Astrocyte of the spinal cord (primary cell): ENCODE measurements at places on chromosomes 3 and 15.
A peak's percentile ranks its signal among the peaks of the same experiment; 100 is the strongest.

DNA sequence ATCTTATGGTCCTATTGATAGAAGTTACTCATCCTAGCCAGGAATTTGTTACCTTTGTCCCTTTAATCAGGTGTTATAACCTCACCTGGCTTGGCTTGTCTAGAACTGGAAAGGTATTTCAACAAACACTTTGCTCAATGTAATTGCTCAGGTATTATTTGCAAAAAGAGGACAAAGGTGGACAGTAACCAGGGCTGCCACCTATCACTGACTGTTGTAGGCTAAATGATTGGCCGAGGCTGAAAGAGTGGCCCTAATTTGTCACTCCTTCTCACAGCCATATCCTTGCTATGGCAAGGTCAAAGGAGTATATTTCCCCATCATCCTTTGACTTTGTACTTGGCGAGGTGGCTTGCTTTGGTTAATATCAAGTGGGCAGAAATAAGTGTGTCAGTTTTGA, 2.7 kb upstream of the SELENOS start:
- no peak for DNase-seq

GRCh38 chr3:16604433-16604832, 790 bp downstream of the DAZL start:
- DNase-seq: no peak

- no peak for DNase-seq
Measured at GRCh38 chr3:42535981-42536784, 33.7 kb downstream of the VIPR1 start.

- DNase-seq: no peak
Measured at GRCh38 chr3:58043933-58044332, 35.7 kb downstream of the FLNB start.

- peak; percentile 76 for DNase-seq
Measured at GRCh38 chr3:184543843-184544512, 17.6 kb upstream of the EPHB3 start.

- DNase-seq: no peak
Measured at GRCh38 chr3:59998058-59998457, 948.2 kb upstream of the CFAP20DC start.

DNA sequence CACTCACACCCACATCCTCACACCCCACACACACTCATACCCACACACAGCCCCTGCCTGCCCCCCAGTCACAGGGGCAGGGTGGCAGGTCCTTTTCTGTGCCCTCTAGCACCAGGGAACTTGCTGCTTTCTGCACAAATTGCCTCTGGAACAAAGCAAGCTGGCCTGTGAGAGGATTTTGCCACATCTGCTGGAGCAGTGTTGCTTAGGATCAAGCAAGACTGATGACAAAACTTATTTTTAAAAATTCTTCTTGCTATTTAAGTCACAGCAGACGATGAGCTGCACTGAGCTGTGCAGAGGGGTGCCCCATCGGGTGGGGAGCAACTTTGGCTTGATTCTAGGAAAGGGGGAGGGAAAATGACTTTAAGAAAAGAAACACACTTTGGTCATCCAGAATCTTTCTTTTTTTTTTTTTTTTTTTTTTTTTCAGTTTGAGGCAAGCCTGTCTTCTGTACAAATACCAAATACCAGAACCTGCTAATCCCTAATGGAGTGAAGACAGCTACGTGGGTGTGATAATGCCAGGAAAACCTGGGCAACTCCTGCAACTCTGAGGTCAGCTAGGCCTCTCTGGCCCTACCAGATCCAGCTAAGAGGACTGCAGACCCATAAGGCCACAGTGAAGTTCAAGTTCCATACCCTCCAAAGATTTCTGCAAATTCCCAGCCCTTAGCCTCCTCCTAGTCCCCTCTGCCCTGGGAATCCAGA, 195.3 kb downstream of the ABHD5 start:
- DNase-seq: no peak

GRCh38 chr3:156611870-156612494, 57.1 kb upstream of the SSR3 start:
- DNase-seq: no peak
